ENCODE measurements at places on chromosomes 1 and 21.

GRCh38 chr1:42335809-42336518 is 929 bp upstream of the FOXJ3 start:
- peak; percentile 23 for DNase-seq

DNA sequence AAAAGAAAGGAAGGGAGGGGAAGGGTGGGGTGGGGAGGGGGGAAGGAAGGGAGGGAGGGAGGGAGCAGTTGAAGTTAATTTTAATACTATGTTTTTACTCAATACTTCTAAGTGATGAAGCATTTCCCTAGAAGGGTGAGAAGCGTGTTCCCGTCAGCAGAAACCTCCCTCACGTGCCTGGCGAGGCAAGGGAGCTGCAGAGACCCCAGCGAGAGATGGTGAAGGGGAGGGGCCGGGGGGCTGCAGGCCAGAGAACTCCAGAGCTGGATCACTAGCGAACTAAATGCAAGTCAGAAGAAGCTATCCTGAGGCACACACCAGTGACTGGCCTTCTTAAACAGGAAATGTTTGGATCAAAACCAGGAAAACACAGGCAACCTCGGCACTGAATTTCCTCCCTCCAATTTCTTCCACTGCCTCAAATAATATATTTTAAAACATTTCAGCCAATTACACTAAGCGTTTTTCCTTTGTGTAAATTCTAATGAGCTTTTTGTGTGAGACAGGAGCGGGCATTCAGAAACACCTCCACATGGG is 18.0 kb downstream of the WDR4 start:
- no peak for DNase-seq

GRCh38 chr1:53047737-53048736 is 14.0 kb upstream of the PODN start:
- DNase-seq, result no peak

GRCh38 chr1:29371332-29371731 is 135.0 kb downstream of the PTPRU start:
- DNase-seq, result no peak

DNA sequence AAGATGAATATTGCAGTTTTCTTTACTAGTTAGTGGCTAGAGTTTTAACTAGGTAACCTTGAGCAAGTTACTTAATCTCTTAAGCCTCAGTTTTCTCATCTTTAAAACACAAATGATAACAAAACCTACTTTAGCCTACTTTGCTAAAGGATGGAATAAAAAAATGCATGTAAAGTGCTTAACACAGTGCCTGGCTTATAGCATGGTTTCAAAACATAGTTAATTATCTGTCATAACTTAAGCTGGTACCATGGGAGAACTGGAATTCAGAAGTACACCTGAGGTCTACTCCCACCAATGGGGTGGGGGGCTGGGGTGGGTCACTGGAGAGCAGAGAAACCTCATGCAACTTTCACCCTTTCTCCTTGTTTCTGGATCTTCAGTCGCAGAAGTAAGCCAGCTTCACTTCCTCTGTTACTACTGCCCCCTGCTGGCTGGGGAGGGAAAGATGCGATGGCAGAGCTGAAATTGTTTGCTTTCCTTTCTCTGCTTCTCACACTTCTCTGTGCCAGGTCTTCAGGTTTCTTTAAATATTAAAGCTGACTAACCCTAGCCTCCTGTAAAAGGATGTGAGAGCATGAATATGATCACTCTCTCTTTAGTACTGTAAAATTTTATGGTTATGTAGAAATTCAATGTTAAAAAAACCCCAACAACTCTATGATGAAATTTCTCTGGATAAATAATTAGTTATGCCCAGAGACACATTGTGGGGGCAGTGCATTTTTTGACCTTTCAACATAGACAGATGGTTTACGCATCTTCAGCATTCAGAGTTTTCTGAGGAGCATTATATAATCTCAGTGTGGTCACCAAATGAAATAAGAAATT is 324.2 kb downstream of the HLX start:
- peak; percentile 72 for DNase-seq

All from CD14-positive monocyte (primary cell).